ENCODE measurements at places on chromosomes 6 and 20.

GRCh38 chr6:79646006-79646405 is 14.9 kb downstream of the SH3BGRL2 start:
- peak; percentile 58 for DNase-seq

DNA sequence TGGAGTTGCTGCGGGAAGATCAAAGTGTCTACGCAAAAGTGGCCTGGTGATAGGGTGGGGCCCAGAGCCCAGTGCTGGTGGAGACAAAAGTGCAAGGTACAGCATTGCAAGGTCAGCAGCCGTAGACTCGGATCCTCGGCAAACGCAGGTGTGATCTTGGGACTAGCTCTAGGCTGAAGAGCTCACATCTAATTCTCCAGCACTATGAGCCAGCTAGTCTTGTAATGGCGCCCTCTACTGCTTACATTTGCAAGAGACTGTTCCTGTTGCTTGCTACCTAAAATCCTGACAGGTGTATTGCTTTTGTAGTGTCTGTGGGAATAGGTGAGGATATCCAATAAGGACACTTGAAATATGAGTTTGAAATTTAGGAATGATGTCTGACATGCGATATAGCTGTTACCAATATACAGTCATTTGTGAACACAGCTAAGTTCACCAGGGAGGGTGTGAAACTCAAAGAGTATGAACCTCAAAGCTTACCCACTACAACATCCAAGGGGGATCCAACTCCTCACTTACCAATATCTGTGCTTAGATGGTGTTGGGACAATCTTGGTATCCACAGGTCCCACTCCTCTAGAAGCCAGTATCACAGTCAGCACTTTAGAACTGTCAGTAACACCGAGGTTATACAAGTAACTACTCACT is 58.4 kb downstream of the PDE7B start:
- peak; percentile 70 for DNase-seq

DNA sequence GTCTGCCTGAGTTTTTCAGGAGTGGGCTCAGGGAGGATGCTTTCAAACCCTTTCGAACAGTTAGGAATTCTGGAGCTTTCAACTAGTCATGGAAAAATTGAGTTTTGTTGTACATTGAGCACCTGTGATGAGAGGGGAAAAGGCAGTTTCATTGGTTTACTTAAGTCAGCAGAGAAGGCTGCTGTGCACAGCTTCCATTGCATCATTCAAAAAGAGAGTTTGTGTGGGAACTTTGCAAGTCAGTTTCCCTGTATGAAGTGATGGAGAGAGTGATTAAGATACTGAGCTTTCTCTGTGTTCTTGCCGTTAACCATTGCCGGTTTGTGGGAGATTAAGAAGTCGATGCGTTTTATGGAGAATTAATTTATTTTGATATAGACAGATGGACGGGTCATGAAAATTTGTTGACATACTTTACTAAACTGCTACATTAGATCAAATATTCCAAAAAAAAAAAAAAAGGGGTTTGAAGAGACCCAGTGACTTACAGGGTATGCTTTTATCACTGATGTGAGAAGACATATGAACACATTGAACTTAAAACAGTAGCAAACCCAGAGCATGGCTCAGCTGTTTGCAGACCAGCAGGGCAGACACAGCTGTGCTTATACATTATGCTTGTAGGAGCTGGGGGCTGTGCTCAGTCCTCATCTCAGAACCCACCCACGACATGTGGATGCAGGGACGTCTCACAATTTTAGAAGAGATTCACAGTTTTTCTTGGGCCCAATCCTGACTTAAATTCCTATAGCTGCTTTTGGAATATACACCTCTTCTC is 234.1 kb downstream of the SOX4 start:
- DNase-seq = no peak

DNA sequence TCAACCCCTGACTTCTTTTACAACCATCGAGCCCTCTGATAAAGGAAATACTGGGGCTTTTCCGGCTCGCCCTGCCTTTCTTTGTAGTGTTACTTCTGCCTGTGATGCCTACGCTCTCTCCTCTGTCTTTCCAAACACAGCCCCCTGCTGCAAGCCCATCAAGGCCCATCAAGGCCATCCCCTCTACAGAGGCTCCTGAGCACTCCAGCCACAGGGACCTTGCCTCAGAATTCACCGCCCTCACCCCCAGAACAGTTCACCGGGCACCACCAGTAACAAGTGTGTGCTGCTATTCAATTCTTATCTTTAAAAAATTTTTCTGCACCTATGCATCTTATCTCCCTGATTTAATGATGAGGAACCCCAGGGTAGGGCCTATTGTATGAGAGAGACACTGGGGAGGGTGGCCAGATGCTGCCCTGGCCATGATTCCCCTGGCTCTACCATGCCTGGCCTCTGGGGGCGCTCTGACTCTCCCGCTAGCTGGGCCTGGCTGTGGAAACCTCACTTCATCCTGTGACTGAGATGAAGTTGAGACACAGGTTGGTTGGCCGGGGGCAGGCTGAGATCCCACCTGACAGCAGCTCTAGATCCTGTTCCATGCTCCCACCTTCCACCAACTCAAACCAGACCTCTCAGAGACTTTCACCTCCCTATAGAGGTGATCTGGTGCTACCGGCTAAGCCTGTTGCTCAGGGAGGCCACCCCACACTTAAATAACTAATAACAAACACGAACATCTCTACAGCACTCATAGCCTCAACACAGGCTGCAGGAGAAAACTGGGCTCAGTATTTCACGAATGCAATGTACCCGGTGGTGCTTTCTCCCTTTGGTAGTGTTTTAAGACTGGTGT is 19.2 kb upstream of the GLP1R start:
- DNase-seq = peak; percentile 35

GRCh38 chr6:76381612-76382011 is 309.1 kb upstream of the IMPG1 start:
- DNase-seq = no peak

DNA sequence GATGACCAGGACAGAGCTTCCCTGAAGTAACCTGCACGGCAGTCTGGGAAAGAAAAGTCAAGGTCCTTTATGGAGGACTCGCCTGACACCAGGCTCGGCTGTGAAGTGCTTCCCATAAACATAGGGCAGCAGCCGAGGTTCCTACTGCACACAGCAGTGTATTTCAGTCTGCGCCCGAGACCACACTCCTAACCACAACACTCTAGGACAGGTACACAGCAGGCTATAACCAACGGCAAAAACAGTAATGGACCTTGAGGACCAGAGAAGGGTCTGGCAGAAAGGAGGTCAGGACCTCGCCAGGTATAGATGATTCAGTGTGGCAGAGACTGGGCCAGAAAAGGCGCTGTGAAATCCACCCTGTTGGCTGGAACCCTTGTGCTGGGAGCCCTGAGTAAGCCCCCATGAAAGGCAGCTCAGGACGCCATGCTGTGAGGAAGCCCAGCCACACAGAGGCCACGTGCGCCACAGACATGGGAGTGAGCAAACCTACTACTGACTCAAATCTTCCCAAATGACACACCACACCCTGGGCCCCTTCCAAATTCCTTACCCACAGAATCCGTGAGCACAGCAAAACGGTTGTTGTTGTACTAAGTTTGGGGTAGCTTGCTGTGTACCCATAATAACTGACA is 129.6 kb upstream of the CST7 start:
- no peak for DNase-seq

- no peak for DNase-seq
These were observed 13.2 kb upstream of the SFT2D1 start for GRCh38 chr6:166355552-166355951.

DNA sequence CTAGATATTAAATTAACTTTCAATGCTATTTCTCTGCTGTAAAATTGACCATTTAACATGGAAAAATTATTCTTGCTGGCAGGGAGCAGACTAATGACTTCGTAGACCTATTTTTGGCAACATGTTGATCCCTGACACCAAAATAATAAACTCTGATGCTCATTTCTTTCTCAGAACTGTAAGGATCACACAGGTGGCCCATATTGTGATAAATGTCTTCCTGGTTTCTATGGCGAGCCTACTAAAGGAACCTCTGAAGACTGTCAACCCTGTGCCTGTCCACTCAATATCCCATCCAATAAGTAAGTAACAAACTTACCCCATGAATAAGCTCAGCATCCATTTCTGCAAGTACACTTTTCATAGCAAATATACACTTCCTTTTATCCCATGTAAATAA is 387.5 kb downstream of the LAMA2 start:
- DNase-seq = no peak

DNA sequence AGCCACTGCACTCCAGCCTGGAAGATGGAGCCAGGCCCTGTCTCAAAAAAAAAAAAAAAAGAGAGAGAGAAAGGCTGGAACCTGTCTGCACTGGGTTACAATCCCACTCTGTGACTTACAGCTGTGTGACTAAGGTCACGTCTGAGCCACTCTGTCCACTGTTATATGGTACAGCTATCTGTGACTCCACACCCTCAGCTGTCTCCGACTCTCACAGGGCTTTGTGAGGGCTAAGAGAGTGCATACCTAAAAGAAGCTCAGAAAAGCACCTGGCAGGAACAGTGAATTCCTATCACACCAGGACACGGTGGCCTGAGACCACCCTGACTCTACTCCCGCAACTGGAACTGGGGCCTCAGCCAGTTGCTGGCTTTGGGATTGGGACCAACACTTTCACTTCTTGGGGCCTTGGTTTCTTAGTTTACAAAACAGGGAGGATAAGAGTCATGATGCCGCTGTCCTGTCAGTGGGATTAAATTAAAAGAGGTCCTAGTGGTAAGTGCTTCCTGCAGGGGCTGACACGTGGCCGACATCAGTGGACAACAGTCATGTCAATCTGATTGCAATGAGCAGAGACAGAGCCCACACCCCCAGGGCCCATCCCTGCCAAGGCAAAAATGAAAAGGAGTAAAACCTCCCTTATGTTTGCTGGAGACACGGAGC is 5.7 kb upstream of the CD93 start:
- no peak for DNase-seq

All from CD4-positive, alpha-beta T cell treated with Interleukin-6 for 4 hours (primary cell).